ENCODE measurements at places on chromosomes 2 and 18. TPM values are rescaled to one million over a fixed set of nuclear protein-coding genes. Genes with fewer than 3 reads are reported as not detected.

The SCN2A gene
- total RNA-seq, result not detected

The SERPINB10 gene
- not detected for total RNA-seq

The UGT1A10 gene
- 0.18 TPM for total RNA-seq

The ANKRD30B gene
- not detected for total RNA-seq

The ARHGAP15 gene
- not detected for total RNA-seq

The CAPN14 gene
- total RNA-seq, result not detected

The RUFY4 gene
- total RNA-seq, result not detected

The SOCS6 gene
- total RNA-seq, result 33.8 TPM

The LYG2 gene
- not detected for total RNA-seq

The IL1R2 gene
- total RNA-seq, result 0.63 TPM

The DAW1 gene
- total RNA-seq, result 3.8 TPM

The CD226 gene
- 0.15 TPM for total RNA-seq

The POTEJ gene
- not detected for total RNA-seq

The CCDC68 gene
- 5.2 TPM for total RNA-seq

The RBM45 gene
- 14.1 TPM for total RNA-seq

The ASTL gene
- total RNA-seq, result not detected

The RRM2 gene
- total RNA-seq, result 178 TPM
